NCI-H524 (cell line): ENCODE measurements at places on chromosomes 1 and 21.

DNA sequence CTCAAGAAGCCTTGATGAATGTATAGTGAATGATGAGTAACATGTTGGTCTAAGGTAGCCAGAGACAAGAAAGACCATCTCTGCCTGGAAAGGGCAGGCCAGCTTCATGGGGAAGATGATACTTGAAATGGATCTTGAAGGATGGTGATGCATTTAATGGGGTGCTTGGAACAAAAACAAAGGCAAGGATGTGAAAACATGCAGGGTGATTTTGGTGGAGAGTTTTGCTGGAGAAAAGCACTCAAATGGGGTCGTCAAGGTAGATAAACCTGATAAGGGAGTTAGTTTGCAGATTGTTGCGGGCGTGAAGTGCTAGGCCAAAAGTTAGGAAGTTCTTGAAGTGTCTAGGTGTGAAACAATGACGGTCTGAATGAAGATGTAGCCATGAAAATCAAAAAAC lies 205.4 kb downstream of the HLX start:
- DNase-seq, result no peak

DNA sequence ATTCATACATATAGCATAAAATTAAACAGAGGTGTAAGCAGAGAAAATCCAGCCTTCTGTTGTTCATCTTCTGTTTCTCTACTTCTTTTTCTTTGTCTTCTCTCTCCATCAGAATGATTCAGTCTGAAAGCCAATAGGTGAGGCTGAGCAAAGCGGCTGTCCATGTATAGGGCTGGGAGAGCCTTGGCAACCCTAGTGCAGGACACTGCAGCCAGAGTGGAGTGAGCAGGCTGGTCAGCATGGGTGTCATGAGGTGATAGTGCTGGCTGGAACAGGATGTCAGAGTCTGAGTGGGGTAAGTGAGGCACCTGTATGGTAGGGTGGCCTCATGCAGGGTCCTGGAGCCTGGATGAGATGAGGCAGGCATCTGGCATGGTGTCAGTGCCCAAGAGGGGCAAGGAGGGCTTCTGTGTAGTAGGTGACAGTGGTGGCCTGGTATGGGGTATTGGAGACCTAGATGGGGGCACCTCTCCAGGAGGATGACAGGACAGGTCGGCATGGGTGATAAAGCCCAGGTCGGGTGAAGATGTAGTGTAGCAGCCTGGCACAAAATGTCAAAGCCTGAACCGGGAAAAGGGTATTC lies 45.5 kb upstream of the GTF2B start:
- DNase-seq, result no peak

DNA sequence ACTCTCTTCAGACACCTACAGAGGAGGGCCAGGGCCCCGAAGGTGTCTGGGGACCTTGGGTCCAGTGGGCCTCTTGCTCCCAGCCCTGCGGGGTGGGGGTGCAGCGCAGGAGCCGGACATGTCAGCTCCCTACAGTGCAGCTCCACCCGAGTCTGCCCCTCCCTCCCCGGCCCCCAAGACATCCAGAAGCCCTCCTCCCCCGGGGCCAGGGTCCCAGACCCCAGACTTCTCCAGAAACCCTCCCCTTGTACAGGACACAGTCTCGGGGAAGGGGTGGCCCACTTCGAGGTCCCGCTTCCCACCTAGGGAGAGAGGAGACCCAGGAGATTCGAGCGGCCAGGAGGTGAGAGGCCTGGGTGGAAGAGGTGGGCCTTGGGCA lies 3.7 kb downstream of the ADAMTSL4 start:
- DNase-seq, result no peak

GRCh38 chr1:82564333-82564732 lies 763.6 kb downstream of the ADGRL2 start:
- DNase-seq, result no peak

DNA sequence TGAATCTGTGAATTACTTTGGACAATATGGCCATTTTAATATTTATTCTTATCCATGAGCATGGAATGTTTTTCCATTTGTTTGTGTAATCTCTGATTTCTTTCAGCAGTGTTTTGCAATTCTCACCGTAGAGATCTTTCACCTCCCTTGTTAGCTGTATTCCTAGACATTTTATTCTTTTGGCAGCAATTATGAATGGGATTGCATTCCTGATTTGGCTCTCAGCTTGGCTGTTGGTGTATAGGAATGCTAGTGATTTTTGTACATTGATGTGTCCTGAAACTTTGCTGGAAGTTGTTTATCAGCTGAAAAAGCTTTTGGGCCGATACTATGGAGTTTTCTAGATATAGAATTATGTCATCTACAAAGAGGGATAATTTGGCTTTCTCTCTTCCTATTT lies 44.2 kb upstream of the NEGR1 start:
- DNase-seq, result no peak

DNA sequence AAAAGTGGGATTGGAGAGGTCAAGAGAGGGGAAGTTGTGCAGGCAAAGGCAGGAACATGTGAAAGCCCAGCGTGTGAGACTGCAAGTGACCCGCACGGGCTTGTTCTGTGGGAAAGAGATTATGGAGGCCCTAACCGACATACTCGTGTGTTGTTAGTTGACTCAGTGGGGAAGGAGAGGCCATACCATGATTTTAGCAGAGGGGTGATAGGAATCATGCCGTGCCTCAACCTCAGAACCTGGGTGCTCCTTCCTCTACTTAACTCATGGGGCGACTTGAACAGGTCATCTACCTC lies 19.3 kb downstream of the PGLYRP3 start:
- no peak for DNase-seq

- no peak for DNase-seq
Observed at GRCh38 chr1:231037585-231038517, 2.2 kb downstream of the FAM89A start.

GRCh38 chr1:159214149-159214760 lies 9.6 kb downstream of the ACKR1 start:
- DNase-seq, result peak; percentile 59

DNA sequence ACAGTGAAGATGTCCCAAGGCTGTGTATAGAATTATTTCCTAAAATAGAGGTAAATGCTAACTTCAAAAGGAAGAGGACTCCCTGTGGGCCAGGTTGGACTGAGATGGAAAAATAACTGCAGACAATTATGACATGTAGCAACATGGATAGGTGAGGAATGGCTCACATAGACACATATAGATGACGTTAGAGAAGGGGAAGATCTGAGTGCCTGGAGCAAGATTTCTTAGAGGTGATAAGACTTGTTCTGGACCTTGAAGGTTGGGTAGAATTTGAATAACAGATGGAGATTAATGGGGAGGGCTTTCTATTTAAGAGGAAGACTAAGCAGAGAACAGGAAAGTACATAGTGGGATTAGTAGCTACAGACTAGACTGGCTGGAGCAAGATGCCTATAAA lies 76.9 kb downstream of the C1orf21 start:
- DNase-seq, result peak; percentile 27

DNA sequence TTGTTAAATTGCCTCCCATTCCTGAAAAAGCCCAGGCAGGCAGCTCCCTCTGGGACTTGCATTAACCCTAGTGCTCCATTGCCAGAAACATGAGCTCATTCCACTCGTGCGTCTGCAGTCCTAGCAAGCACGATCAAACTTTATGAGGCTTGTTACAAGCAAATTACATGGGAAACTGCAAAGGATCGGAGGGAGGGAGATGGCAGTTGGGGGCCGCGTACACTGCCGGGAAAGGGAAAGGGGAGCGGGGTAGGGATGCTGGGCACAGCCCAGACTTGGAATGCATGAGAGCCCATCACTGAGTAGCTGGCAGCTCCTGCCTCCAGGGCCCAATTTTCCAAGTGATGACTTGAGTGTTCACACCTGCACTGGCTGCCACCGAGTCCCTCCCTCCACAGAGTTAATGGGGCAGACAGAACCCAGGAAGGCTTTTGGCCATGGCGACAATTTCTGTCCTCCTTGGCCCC lies 169.9 kb downstream of the BRINP2 start:
- DNase-seq, result no peak

DNA sequence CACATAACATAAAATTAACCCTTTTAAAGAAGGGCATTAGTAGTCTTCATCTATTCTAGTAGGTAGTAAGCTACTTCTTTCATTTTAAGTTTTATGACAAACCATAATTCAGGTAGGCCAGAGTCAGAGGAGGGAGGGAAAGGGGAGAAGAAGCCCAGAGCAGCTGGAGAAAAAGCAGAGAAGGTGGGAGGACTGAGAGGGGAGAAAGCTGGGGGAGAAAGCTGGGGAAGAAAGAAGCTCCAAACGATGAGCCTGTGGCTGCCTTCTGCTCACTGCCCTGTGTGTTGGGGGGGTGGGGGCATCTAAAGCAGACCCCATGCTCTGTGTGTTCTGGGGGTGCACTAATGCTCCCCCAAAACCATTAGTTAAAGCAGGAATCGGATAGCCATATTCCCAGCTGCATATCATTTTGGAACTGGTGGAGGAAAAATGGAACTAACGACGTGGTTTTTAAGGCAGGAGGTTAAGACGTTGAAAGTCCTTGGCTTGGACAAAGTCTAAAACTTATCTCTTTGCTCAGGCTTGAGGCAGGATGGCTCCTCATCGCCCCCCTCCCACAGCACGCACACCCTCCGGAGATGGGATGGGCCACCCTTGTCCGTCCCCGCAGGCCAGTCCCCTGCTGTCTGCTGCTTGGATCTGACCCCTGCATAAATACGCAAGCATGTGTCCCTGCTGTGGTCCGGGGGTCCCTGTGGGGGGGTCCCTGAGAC lies 184.2 kb downstream of the DYRK1A start:
- DNase-seq, result no peak

GRCh38 chr21:41481191-41481590 lies 26.8 kb downstream of the TMPRSS2 start:
- no peak for DNase-seq

- no peak for DNase-seq
Observed at GRCh38 chr1:158329733-158330132, 1.6 kb downstream of the CD1B start.

DNA sequence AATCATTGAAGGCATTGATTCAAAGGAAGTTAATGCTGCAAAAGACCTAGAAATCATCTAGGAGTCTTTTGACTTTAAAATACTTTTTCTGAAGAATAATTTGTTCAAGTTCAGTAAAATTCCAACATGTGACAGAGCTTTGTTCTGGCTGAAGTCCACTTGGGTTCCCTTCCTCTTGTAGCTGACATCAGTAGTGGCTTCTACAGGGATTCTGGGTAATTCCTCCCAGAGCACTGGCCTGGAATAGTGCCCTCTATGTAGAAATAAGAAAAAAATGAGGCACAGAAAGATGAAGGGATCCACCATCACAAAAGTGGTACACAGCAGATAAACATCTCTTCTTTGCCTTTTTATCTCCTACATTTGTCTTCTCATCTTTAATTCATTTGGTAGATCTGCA lies 548.1 kb downstream of the LTN1 start:
- DNase-seq, result no peak

DNA sequence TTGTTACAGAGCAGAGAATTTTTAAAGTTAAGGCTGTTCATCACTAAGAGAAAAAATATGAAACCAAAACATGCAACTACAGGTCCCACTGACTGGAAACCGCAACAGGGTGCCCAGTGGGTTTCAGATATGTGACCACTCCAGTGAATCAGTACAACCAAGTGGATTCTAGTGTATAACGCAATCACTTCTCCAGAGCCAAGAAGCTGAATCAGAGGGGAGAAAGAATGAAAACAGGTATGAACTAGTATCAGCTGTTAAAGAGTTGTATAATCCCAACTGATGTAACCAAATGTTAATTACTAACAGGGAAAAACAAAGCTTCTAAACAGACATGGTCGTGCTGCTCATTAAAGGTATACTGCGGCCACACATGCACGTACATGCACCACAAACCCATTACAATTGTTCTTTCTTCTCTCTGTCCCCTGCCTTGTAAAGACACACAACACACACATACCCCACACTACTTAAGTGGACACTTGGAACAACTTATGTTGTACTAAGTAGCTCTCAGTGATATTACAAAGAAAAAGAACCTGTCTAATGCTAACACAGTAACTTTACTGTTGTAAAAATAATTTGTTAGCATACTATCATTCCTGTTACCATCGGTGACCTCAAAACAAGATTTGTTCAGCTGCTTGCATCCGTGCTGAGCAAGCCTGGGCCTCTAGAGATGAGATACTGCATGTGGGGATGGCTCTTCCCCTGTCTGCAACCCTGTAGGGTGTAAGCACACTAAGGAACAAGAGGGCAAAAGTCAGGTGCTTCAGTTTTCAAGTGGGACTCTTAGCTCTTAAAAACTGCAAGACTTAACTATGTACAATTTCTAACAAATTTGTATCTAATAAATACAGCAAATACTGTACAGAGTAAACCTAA lies 74.2 kb downstream of the PTPN14 start:
- peak; percentile 12 for DNase-seq

DNA sequence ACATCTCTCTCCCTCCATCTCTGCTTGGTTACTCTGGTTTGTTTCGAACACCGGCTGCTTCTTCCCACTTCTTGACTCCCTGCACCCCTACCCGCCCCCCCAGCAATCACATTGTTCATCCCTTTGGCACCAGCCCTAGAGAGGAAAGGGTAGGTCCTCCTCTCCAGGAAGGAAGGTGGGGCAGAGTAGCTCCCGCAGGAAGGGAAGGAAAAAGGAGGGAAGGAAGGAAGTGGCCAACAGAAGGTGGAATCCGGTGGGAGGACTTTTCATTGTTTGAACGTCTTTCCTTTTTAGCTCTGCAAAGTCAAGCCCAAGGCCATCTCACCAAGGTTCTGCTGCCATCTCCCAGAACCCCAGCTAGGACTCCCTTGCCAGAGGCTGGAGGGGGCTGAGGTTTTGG lies 18.0 kb downstream of the IER5 start:
- DNase-seq, result no peak

GRCh38 chr1:231272880-231273279 lies 31.9 kb downstream of the GNPAT start:
- DNase-seq, result no peak

DNA sequence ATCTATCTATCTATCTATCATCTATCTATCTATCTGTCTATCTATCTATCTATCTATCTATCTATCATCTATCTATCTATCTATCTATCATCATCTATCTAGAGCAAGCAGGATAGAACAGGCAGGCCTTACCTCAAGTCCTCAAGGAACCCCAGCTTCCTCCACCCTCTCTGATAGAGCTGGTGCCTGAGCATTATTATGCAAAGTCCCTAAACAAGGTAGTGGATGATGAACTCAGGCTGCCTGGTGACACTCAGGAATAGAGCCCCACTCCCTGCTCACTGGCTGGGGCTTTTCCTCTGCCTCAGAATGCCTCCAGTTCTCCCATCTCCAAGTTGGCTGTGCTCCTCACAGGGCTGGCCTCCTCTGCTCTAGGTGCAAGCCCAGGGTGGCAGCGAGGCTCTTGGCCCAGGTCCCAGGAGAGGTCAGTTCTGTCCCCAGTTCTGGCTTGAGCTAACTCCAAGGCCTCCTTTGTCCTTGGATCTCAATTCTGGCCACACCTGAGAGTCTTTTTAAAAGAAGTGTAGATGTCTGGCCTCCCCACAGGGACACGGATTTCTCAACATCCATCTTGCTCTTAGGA lies 60.2 kb downstream of the PCP4 start:
- DNase-seq, result no peak

GRCh38 chr1:241817331-241817792 lies 30.6 kb upstream of the EXO1 start:
- no peak for DNase-seq

- no peak for DNase-seq
Observed at GRCh38 chr1:177328251-177328650, 157.5 kb downstream of the BRINP2 start.

- no peak for DNase-seq
Observed at GRCh38 chr1:201525193-201525778, 13.6 kb upstream of the NAV1 start.
